DMS53 (cell line): ENCODE measurements at places on chromosomes 13 and 19.

DNA sequence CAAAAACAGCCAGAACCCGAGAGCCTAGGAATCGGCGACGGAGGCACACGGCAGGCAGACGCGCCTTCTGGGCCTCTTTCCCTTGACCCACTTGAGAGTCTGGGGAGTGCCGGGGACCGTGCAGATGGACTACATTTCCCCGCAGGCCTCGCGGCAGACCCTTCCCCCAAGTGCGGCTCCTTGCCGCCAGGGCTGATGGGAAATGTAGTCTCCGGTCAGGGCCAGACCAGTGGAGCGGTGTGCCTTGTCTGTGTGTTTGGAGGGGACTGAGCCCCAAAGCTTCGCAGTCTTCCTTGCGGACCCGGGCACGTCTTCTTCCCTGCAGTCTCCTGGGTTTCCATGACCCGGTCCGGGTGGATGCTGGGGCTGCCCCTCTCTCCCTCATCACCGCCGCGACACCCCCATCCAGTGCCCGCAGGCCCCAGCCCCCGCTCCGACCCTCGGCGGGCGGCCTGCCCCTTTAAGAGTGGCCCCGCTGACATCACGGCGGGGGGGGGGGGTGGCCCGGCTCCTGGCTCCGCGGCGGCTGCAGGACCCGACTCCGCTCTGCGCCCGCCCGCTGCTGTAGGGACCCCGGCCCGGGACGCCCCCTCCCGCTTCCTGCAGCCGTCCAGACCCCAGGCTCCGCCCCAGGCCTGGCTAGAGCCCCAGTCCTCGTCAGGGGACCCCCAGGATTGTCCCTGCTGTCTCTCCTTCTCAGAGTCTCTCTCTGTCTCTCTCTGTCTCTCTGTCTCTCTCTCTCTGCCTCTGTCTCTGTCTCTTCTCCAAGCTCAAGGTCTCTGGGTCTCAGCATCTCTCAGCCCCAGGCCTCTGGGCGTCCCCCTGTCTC, 758 bp upstream of the CACNG7 start:
- DNase-seq = no peak

DNA sequence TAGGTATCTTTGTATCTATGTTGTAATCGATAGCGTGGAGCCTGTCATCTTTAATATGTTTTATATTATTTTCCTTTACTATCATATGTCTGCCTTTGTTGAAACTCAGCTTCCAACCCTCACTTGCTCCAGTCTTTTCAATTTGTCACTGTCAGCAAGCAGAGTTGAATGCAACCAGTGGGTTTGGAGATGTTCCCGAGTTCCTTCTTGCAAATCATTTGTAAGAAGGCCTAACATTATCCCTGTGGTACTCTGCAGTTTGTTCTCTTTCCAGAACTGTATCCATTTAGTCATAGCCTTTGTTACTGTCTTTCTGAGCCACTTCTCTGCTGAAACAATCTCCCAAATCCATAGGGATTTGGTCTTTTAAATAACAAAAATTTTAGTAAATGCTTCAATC, 41.8 kb downstream of the RNASEH2B start:
- no peak for DNase-seq

- no peak for DNase-seq
Observed at GRCh38 chr19:45518469-45518826, 11.2 kb downstream of the VASP start.

GRCh38 chr13:91988331-91988730, 589.9 kb downstream of the GPC5 start:
- DNase-seq = no peak

DNA sequence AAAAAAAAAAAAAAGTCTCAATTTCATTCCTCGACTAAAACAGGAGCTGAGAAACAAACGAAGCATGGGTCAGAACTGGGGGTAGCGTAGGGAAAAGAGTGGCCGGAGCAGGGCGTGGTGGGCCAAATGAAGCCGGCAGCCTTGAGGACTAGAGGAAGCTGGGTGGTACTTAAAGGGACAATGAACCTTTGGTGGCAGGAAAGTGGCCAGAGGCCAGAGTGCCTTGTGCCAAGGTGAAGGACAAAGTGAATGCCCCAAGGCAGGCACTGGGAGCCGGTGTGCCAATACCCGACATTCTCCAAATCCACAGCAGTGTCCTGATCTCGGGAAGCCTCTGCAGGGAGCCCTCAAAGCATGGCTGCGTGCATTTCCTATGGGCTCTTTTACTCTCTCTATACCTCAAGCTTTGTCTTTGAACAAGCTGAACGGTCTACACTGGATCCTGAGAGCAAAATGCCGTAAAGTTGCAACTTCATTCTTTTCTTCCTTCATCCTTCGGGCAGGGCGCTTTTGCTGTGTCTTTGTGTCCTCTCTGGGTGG, 195.0 kb upstream of the KL start:
- DNase-seq = no peak

DNA sequence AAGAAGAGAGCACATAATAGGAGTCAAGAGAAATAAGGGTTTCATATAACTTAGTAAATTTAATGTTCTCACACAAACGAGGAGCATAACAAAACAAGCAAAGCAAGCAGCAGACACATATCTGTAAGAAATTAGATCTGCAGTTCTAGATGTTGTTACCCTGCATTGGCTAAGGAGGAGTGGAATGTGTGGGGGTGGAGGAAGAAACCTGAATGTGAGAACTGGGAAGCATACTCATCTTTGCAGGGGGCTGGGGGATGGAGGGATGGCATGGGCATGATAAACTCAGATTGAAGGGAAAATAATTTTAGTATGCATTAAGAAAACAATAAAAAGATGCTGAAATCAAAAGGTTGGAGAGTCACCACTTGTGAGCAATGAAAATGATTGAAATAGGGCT, 255.0 kb downstream of the LIG4 start:
- no peak for DNase-seq

DNA sequence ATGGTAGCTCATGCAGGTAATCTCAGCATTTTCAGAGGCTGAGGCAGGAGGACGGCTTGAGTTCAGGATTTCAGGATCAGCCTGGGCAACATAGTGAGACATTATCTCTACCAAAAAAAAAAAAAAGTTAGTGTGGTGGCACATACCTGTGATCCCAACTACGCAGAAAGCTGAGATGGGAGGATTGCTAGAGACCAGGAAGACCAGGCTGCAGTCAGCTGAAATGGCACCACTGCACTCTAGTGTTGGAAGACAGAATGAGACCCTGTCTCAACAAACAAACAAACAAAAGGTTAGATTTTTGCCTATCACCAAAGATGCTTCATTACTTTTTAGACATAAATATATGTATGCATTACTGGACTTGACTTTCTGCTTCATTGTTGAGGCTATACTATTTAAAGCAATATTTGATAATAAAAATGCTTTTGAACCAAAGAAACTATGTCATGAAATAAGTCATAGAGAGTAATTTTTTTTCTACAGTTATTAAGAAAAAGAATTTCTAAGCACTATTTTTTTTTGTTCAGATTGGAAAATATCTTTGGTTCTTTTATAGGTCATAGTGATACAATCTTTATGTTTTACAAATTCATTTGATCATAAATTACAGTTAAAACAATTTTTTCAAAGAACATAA, 1180.1 kb upstream of the ATXN8OS start:
- peak; percentile 71 for DNase-seq

DNA sequence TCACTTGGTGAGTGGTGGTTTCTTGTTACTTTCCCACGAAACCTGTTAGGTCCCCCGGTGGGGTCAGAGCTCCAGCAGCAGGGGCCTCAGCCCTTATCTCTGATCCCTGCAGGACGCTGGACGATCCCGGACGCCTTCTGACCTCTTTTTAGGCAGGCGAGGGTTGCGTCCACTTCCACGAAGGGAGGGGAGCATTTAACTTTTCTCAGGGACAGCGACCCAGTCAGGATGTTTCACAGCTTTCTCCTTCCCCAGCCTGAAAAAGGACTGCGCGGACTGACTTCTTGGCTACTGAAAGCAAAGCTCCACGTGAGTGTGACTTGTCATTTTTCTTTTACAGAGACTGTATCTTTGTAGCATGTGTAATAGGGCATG, 692 bp downstream of the ZNF234 start:
- DNase-seq = peak; percentile 46

- DNase-seq = peak; percentile 48
Observed at GRCh38 chr19:18603255-18603957, 3.2 kb downstream of the CRLF1 start.

- peak; percentile 16 for DNase-seq
Observed at GRCh38 chr13:49302817-49303216, 55.1 kb downstream of the CDADC1 start.

DNA sequence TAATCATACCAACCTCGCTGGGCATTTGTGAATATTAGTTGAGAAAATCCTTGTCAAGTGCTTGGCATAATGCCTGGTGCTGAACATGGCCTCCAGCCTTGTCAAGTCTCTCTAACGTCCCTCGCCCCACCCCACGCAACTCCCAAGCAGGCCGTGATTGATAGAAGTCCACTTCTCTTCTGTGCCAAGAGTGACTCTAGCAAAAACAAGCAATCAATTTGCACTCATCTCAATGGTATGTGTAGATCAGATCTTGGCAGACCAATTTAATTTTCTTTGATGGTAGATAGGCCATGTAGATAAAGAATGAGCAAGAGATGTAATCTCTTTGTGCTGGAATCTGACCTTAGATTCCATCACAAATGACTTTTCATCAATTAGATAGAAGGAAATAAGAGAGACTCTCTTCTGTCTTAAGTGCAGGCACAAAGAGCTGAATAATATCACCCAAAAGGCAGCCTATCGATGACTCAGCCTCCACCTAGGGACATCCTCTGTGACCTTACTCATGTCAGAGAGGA, 31.0 kb upstream of the KATNAL1 start:
- DNase-seq = no peak

- DNase-seq = no peak
Observed at GRCh38 chr19:44765033-44765948, 12.4 kb upstream of the CBLC start.

DNA sequence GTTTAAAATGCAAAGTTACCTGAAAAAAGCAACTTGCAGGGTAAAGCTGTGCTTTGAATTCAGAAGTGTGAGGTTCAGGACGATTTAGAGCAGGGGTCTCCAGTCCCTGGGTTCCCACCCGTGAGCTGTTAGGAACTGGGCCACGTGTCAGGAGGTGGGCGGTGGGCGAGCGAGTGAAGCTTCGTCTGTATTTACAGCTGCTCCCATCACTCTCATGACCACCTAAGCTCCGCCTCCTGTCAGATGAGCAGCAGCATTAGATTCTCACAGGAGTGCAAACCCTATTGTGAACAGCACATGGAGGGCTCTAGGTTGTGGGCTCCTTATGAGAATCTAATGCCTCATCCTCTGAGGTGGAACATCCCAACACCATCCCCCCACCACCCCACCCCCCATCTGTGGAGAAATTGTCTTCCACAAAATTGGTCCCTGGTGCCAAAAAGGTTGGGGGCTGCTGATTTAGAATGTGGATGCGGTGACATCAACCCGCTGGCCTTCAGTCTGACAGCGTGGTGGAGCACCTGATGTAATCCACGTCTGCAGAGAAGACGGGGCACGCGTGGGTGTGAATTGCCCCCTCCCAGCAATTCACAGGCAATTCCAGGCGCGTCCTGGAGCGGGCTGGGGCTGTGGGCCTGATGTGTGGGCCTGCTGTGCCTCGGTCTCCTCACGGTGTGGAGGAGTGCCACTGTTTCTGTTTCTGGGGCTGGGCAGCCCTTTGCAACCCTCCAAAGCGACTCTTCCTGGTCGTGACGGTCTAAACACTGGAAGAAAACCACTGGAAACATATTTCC, 214.0 kb upstream of the SOX1 start:
- DNase-seq = no peak
